ENCODE measurements at places on chromosomes 4 and X.

DNA sequence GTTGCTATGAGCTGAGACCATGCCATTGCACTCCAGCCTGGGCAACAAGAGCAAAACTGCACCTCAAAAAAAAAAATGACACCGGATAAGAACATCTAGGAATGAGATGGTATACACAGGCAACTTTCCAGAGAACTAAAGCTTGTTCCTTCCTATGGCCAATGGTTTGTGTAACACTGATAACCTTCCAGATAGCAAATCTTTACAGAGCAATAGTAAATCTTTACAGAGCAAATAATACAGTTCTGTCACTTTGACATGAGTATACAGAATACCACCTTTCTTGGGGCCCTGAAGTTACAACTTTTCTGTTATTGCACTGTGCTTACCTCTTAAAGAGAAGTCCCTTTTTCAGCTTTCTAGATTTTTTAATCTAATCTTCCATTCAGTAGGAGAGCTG is 91.6 kb downstream of the CD99L2 start:
- no peak for DNase-seq

- no peak for DNase-seq
Measured at GRCh38 chr4:170687751-170688150, 598.0 kb upstream of the AADAT start.

DNA sequence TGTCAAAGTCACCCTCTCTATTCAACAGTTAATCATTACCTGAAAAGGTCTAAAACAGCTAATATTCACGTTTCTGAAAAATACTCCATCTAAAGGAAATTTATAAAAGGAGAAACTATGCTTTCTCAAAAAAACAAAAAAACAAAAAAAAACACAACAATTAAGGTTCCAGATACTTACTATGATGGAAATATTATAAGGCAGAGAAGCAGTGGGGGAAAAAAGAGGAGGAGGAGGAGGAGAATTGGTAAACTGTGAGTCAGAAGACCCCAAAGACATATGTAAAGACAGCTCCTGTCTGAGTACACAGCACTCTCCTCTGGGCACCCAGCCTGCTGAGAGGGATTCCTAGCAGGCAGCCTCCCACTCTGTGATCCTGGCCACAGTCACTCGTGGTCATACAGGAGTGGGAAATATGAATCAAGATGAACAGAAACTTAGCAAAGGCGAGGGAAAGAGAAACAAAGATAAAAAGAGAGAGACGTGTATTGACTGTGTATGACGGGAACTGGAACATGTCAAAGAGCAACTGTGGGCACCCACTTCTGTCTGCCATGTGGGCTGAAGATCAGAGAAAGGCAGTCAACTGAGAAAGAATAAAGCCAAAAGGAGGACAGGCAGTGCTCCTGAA is 12.5 kb downstream of the KLHL15 start:
- DNase-seq: peak; percentile 64

DNA sequence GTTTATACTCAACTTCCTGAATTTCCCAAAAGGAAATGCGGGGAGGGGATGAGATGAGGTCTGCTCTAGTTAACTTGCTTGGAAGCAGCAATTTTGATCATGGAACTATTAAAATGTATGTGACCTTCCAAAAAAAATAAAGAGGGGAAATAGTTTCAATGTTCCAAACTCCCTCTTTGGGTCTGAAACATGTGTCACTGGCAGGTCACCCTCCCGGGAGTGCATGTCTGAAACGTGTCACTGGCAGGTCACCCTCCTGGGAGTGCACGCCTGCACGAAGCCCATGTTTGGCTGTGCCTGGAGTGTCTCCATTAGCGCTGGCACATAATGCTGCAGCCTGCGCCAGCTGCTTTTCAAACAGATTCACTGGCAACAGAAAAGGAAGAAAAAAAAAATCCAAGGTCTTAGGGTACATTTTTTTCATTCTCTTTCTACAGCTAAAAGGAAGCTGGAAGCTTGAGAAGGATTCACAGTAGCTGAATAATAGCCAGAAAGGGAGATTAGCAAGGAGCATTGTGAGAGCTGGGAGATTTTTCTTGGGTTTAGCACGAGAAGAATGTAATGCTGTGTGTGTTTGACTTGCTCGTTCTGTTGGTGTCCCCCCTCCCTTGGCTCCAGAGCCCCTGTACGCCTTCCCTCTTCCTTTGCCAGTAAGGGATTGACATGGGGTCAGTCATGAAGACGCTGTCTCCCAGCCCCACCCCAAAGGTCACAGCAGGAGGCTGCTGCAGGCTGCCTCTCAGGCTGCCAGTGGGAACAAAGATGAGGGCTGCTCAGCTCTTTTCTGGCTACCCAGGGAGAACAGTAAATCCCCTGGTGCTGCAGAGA is 39.2 kb upstream of the TLR3 start:
- DNase-seq: no peak

- DNase-seq: no peak
Measured at GRCh38 chr4:34157547-34157946, 2086.8 kb downstream of the ARAP2 start.

- DNase-seq: no peak
Measured at GRCh38 chrX:953879-954482, 258.5 kb downstream of the CRLF2 start.

DNA sequence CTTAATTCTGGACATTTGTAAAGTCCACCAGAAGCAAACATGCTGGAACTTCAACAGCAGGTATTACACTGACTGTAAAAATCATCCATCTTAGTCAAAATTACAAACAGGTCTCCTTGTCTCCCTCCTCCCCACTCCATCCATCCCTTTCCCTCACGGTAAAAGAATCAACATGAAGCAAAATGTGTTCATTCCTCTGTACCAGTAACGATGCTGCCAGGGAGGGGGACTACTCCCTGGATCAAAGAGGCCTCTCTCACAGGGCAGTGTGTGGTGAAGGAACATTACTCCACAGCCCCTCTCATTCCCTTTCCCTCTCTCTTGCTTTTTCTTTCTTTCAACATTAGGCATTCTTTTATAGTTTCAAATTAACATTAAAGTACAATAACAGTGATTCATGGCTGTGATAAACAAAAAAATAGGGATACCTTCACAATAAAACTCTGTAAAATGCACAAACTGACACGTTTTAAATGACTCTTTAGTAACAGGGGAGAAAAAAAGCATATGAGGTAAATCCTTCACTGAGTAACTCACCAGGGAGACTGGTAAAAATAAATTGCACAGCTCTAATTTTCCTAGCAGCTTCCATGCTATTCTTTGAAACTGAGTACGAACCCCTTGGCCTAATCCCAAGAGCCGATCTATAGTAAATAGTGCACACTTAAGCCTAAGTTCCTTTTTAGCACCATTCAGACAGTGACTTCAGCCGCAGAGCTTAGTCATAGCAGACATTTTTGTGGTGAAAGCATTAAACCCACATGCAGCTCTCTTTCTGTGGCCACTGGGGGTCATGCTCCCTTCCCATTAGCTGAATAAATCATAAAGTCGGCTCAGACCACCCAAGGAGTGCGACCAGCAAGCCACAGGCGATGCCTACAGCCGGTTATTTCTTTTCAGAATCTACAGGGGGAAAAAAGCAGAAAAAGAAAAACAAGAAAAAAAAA is 215.6 kb upstream of the GYPA start:
- DNase-seq: peak; percentile 5

- peak; percentile 52 for DNase-seq
Measured at GRCh38 chr4:40283413-40283812, 51.7 kb upstream of the CHRNA9 start.
